ENCODE measurements at places on chromosomes 7 and 10.
A peak's percentile ranks its signal among the peaks of the same experiment; 100 is the strongest.

DNA sequence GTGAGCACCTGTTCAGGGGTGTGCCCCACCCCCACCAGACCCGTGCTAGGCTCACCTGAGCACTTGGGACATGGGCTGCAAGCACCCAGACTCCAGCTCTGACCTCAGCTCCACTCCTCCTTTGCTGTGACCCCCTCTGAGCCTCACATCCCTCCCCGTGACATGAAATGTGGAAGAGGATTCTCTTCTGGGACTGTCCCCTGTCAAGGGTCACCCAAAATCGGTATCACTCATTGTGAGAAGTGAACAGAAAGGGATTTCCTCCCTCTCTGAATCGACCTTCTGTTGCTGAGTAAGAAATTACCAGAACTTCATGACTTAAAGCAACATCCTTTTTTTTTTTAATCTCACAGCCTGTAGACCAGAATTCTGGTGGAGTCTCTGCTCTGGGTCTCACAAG, 6.2 kb upstream of the CHST15 start:
- no peak for DNase-seq

DNA sequence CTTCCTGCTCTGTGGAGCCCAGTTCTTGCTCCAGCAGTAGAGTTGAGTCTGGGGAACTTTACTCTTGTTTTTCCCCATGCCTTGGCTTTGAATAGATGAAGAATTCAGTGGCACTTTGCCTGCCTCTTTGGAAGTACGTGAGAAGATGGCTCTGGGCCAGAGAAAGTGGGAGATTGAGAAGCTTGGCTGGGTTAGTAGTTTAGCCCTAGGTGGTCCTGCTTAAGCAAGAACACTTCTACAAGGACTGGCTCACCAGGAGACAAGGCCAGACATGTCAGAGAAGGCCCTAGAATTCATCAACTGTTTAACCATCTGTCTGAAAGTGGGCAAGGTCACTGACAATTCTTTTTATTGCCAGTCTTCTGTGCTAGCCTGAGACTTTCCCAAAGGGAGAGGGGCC, 410.3 kb downstream of the TYW1 start:
- no peak for DNase-seq

- DNase-seq: no peak
These were observed 84.0 kb upstream of the BTBD16 start for GRCh38 chr10:122186816-122187810.

DNA sequence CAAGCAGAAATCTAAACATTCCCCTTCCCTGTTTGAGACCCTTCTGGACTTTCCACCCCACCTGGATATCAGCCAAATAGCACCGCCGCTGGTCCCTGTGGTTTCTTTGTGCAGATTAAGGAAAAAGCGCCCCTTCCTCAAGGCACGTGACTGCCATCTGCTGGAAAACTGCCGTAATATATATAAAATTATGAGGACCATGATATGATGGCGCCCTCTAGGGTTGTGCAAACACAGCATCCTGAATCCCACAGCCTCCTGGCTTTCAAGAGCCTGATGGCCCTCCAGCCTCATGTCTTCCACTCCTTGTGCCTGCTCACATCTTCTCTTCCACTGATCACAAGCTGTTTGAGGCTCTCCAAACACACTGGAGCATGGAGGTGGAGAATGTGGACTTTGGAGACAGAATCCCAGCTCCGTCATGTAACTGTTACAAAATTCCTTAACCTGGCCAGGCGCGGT, 121.3 kb downstream of the MYL10 start:
- peak; percentile 15 for DNase-seq

DNA sequence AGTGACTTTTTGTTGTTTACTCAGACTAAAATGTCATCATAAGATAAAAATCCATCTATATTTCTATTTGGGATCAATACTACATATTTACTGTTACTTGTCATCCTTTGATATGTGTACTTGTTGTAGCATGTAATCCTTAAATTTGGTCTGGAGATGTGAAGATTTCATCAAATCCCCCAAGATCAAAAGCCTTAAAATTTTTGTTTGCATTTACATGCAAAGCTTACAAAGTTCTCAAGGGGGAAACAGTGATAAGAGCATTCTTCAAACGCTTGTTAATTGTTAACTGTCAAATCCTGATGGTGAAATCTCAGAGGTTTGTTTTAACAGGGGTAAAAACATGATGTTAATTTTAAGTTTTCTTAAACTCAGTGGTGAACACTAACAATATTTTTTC, 84.9 kb upstream of the SKAP2 start:
- DNase-seq: no peak

DNA sequence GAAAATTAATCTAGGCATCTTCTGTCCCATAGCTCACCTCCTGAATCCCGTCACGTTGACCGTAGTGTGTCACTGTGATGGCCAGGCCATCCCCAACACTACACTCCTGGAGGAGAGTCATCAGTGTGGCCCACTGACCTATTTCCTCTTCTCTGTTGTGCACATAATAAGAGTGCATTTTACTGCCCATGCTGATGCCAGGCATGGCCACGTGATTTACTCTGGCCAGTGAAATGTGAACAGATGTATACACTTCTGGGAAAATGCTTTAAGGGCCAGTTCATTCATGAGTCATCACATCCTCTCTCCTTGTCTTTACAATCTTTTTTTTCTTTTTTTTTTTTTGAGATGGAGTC, 101.9 kb upstream of the PIP4K2A start:
- no peak for DNase-seq

GRCh38 chr7:55457801-55458200, 92.7 kb downstream of the LANCL2 start:
- DNase-seq: no peak

- no peak for DNase-seq
These were observed 16.7 kb downstream of the TRIM56 start for GRCh38 chr7:101102026-101102425.

GRCh38 chr7:86930554-86931307, 128.7 kb downstream of the ELAPOR2 start:
- no peak for DNase-seq

DNA sequence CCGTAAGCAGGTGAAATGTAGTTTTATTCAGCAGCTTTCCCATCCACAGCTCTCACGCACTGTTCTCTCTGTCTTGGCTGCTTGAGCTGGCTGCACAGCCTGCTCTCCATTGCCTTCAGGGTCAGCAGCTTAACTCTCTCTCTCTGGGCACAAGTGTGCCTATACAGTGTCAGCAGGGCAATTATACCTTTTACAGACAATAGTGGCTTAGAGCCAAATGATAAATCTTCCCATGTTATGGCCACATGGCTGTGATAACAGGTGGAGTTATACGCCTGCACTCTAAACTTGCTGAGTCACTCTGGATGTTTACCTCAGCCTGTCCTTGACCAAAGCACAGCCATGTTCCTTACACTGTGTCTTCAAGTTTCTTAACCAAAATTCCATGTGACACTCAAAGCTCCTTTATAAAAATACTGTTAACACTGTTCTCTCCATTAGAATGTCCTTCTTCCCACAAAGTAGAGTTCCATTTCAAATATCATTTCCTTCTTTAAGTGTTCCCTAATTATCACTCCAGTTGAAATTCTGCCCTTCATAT, 6.1 kb downstream of the RNF133 start:
- DNase-seq: no peak

- DNase-seq: no peak
These were observed 21.9 kb downstream of the ARID5B start for GRCh38 chr10:61923210-61923949.

DNA sequence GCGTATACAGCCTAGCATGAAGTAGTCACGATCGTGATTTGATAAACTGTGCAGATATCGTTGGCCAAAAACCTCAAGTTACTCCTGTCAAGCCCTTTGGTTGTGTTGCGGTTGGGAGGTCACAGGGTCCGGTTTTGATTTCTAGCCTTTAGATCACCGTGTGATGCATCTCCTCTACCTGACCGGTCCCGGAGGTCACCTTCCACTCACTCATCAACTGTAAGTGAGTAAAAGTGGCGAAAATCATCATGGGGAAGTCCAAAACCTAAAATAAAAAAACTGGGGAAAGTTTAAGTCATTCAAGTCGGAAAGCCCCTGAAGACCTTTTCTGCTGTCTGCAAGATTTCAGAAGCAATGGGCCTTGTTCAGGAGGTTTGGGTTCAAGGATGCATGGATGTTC, 62.8 kb downstream of the ADARB2 start:
- DNase-seq: no peak

- DNase-seq: no peak
These were observed 159.5 kb upstream of the ZNF32 start for GRCh38 chr10:43808136-43808535.

GRCh38 chr7:157900556-157900955, 563.8 kb downstream of the DNAJB6 start:
- DNase-seq: no peak

GRCh38 chr10:86103391-86104101, 263.0 kb downstream of the GRID1 start:
- DNase-seq: no peak

GRCh38 chr10:25405871-25406270, 231.1 kb downstream of the GPR158 start:
- no peak for DNase-seq

DNA sequence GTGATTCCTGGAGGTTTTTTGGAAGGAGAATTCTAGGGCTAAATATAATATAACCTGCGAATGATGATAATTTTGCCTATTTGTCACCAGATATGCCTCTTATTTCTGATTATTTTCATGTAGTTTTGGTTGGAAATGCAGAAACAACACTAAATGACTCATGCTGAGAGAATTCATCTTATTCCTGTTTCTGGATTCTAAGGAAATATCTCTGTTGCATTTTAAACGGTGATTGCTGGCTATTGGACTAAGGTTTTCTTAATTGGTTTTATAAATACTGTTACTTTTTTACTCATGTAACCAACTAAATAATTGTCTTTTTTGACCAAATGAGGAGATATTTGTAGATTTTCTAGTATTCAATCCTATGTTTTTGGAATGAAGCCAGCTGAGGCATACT, 204.9 kb upstream of the NPSR1 start:
- no peak for DNase-seq
